ENCODE measurements at places on chromosomes 4 and X. TPM values are rescaled to one million over a fixed set of nuclear protein-coding genes. Genes with fewer than 3 reads are reported as not detected.

GRCh38 chr4:124940387-124940786, 227.9 kb upstream of the ANKRD50 start:
- DNase-seq = peak; percentile 97

DNA sequence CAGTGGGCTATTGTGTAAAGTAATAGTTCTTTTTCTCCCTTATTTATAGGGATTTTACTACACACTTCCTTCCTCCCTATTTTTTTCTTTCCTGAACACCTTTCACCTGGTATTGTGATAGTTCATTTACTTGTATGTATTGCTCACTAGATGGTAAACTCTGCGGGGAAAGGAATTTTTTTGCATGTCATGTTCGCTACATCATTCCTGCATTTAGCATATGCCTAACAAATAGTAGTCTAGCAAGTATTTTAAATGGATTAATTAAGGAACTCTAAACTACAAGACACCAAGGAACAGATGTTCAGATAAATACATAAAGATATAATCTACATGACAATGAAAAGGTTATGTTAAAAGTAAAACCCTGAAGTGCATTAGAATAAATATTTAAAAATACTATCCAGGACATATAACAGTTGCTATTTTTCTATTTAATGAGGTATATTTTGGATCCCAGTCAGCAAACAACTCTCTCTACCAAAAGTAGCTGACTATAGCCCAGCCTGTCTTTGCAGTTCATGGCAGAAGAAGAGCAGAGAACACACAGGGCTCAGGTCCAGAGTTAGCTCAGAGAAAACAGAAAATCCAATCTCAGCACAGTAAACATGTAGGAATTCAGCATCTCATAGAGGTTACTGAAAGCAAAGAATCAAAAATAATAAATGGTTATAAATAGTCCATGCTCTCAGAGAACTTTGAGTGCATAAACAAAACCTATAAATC, 87.8 kb downstream of the PACRGL start:
- no peak for DNase-seq

DNA sequence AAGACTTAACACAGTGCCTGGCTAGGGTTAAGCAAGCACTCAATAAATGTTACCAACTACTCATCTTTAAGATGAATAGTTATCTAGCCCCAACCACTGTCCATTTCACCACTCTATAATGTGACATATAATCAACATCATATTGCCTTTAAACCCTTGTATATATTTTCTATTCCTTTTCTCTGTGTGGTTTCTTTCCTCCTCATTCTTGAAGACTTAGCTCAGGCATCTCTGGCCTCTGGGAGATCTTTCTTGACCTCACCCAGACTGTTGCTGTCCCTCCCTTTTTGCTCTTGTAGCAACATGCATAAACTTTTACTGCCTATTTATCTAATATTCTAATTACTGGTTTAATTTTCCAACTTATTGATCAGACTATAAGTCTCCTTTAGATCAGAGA, 249.9 kb upstream of the MAB21L2 start:
- DNase-seq = peak; percentile 12

DNA sequence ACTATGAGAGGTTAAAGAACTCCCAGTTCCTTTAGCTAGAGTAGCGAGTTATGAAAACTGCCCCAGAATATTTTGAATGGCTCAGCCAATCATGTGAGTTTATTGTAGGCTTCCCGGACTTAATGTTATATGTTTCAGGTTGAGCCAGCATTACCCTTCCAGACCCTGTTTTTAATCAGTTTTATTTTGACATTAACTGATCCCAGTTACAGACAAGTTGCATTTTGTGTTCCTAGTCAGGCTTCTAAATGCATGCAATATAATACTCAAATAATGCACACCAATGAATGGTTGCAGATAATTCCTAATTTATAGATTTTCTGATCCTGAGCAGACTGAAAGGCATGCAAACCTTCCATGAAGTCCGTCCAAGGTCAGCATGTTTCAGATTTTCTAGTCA, 57.8 kb downstream of the EDNRA start:
- DNase-seq = no peak

DNA sequence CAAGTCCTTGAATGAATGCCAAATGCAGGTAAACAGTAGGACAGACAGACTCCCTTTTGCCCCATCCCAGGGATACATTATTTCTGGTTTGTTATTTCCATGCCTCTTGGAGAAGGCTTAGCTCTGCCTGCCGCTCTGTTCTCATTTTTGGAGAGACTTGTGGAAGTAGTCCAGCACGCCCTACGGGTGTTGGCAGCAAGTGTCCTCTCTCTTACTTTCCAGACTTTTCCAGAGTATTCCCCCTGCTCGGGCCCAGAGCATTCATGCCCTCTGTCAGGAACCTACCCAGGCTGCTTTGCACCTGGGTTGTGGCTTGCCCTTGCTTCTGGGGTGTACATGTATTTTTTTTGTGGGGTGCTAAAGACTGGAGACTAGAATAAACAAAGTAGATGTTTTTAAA, 15.3 kb downstream of the SLC34A2 start:
- no peak for DNase-seq

Gene SLC49A3
- 1.7 TPM for total RNA-seq

DNA sequence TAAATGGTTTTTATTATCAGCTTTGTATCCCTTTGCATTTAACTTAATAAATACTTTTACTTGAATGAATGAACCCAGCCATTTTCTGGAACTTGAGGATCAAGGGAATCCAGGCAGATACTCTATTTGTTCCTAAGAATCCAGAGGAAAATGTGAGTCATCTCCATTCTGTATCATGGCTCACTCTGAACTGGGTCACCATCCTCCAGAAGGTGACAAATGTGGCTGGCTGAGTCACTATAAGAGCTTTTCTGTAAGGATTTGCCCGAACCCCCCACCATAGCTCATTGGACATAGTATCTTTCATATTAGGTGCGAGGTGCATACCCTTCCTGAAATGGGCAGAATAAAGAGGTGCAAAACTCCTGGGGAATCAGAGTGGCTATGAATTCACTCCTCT, 25.8 kb downstream of the RTL9 start:
- peak; percentile 46 for DNase-seq

DNA sequence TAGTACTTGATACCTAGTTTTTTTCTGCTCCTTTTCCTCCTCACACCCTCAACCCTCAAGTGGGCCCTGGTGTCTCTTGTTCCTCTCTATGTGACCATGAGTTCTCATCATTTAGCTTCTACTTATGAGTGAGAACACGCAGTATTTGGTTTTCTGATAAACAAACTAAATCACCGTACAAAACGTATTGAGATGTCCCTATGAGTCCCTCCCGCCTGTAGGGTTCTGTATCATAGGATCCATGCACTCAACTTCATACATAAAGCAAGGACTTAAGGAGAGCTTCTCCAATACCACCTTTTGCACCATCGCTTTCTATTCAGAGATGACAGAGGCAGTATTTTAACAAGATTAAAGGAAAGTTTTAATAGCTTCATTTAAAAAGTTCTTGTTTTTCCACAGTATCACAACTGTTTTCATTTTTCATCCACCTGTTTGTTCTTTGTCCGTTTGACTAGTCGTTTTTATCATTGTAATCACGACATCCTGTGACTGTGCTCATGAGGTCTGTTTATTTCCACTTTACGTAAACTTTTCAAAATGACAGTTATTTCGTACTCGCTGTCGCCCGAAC, 457 bp upstream of the RAB9A start:
- peak; percentile 25 for DNase-seq

Gene NLGN3
- total RNA-seq = under 0.01 TPM

Gene CFAP99
- not detected for total RNA-seq

Gene TRO
- total RNA-seq = not detected

DNA sequence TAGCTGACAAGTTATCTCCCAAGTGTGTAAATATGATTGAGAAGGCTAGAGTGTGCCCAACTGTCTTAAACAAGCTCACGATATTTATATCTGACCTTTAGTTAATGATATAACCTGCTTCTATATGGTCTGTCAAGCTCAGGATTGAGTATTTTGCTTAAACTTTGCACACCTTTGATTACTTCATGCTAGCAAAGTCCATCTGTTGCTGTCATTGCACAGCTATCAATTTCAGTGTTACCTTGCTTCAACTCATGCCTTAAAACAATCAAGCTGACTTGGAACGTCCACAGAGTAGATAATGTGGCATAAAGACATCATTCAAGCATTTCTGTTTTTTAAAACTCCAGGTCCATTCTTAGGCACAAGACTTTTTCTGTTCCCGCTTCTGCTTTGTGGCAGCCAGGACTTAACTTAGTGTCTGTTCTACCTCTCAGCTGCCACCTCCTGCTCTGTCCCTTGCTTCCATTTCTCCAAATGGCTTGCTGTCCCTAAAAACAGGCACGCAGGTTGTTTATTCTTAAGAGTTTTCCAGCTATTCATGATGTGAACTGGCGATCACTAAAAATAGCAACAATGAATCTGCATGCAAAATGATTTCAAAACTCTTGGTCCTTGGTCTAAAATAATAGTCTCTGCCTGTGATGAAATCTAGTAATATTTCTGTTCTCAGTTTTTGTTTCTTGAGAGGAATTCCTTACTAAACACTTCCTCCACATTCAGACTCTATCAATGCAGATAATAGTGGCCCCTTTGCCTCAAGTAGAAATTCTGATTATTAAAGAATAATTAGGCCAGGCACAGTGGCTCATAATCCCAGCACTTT, 16.3 kb upstream of the NEIL3 start:
- DNase-seq = no peak

GRCh38 chr4:17027495-17027894, 129.1 kb upstream of the LDB2 start:
- peak; percentile 97 for DNase-seq
